ENCODE measurements at places on chromosomes 2 and 18. TPM values are rescaled to one million over a fixed set of nuclear protein-coding genes. Genes with fewer than 3 reads are reported as not detected.

Gene ASB18
- total RNA-seq: not detected

Gene OSBPL6
- total RNA-seq: 5.2 TPM

Gene FSHR
- not detected for total RNA-seq

Gene CDK15
- total RNA-seq: 4.5 TPM

Gene TXNL4A
- total RNA-seq: 62.2 TPM

Data from fibroblast of the aortic adventitia (primary cell).